ENCODE measurements at places on chromosomes 2 and 18.

- no peak for DNase-seq
These were observed 122.4 kb upstream of the LMAN1 start for GRCh38 chr18:59481436-59481835.

- no peak for DNase-seq
These were observed 101.6 kb upstream of the THOC1 start for GRCh38 chr18:369224-370015.

GRCh38 chr18:74116633-74117554 lies 30.7 kb downstream of the FBXO15 start:
- DNase-seq, result no peak

DNA sequence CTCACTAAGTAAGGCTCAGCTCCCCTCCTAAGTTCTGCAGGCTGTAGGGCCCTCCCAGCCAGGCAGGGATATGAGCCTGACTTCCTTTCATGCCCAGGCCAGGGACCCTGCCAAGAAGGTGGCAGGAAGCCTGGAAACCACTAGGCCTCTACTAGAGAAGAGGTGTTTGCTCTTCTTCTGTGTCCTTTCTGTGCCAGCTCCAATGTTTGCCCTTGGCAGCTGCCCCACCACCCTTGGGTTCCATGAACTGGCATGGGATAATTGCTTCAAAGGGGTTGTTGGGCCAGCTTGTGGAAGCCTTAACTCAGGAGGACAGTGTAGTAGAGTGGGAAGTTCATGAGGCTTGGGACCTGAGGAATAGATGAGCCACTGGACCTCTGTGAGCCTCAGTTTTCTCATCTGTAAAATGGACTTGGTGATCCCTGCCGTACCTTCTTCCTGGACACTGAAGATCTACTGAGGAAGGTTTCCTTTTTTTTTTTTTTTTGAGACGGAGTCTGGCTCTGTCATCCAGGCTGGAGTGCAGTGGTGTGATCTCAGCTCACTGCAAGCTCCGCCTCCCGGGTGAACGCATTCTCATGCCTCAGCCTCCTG lies 3.9 kb downstream of the SLC35F6 start:
- peak; percentile 39 for DNase-seq

GRCh38 chr2:67526283-67526682 lies 129.2 kb downstream of the ETAA1 start:
- no peak for DNase-seq

DNA sequence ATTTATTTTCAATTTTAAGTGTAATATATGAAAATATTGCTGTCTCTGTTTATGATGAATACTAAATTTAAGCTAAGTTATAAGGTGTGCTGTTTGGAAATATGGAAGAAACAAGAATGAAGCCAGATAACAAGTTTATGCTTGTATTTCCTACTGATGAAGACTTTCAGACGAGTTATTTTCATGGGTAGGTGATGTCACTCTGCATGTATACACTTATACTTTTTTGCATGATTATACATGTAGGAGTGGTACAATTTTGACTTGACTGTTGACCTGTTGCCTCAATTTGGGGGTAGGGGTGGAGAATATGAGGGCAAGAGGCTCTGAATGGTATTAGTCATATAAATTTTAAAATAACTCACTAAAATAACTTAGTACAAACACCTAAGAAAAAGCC lies 133.7 kb downstream of the HAUS1 start:
- no peak for DNase-seq

GRCh38 chr18:3153107-3153704 lies 66.6 kb downstream of the MYOM1 start:
- DNase-seq, result no peak

DNA sequence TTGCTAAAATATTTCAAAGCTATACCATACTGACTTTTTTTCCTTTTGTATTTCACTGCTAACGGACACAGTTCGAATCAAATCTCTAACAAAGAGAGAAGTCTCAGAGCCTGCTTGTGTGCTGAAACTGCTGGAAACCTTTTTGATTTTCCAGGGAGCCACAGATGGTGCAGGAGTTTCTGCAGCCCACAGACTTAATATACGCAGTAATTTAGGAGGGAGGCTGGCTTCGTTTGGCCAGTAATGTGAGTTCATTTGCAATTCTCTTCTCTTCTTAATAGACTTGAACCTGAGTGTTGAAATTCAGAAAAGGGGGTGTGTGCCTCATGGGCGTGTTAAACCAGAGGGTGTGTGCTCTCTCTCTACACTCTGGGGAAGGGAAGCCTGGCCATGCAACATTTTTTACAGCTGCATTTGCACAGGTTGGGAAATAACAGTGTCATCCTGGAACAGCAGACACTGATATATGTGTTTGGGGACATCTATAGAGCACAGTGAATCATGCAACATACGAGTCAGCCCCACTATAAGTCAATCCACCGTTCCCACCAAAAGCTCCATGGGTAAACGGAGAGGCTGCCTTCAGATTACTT lies 333.0 kb downstream of the CLIP4 start:
- DNase-seq, result no peak

DNA sequence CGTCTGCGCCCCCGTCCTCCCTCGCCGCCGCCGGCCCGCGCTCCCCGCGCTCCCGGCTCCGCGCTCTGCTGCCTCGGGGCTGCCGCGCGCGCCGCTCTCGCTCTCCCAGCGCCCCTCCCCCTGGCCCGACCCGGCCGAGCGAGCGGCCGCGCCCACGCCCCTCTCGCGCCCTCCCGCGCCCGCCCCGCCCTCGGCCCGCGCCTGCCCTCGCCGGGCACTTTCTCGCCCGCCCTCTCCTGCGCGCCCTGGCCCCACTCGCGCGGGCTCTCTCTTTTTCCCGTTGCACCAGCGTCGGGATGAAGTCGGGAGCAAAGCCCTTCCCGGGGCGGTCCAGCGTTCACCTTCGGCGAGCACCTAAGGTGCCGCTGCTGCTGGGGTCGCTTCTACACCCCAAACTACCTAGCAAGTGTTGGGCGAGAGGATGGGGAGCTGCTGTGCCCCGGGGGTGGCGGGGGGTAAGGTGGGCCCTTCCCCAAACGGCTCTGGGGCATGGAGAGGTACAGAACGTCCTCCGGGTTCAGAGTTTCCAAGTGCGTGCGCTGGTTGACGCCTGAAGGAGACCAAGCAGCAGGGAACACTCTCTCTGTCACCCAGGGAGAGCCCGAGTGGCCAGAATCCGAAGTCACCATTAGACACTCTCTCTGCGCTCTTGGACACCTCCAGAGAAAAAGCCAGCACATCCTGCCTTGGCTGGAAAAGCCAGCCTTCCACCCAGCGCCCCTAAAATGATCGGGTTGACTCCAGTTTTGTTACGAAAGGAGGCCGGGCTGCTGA lies at the start of gene COLEC12:
Gene COLEC12 (minus strand): TSS at position 70 of the 774 bp plus-strand sequence. CDS start 187 bp downstream, outside the sequence.
- DNase-seq, result no peak

GRCh38 chr2:225164401-225165050 lies 122.3 kb upstream of the DOCK10 start:
- DNase-seq, result no peak

GRCh38 chr2:208077276-208077675 lies 47.0 kb downstream of the CRYGD start:
- no peak for DNase-seq

- no peak for DNase-seq
These were observed 137.6 kb downstream of the TNS1 start for GRCh38 chr2:217864963-217865772.

DNA sequence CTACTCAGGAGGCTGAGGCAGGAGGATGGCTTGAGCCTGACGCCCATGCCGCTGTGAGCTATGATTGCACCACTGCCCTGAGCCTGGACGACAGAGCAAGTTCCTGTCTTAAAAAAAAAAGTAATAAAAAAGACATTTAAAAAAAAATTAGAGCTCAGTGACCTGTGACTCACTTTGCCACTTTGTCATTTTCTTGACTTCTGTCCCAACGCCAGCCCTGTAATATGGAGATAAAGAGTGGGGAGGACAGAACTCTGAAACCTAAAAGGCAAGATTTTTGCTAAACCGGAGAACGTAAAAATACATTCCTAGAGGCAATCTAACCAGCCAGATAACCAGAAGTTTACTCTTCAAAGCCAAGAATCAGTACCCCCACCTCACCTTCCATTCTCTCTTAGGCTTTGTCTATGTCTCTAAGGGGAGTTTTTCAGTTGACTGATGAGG lies 49.0 kb downstream of the PRKRA start:
- DNase-seq, result no peak

GRCh38 chr2:42101206-42102023 lies 53.6 kb downstream of the PKDCC start:
- DNase-seq, result peak; percentile 52

DNA sequence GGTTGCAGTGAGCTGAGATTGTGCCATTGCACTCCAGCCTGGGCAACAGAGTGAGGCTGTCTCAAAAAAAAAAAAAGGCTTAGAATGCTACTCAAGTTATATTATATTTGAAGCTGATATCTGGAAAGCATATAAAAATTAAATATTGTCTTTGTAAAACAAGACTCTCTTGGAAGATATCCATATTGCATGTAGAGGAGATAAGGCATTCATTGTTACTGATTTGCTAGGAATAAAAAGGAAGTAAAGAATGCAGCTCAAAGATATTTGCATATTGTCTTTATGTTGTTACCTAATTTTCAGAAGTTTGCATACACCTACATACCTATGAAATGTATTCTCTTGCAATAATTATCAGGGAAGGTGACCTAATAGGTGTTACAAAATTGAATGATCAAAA lies 79.4 kb downstream of the MYOM1 start:
- no peak for DNase-seq

GRCh38 chr2:1979138-1979537 lies 234.8 kb upstream of the PXDN start:
- no peak for DNase-seq

DNA sequence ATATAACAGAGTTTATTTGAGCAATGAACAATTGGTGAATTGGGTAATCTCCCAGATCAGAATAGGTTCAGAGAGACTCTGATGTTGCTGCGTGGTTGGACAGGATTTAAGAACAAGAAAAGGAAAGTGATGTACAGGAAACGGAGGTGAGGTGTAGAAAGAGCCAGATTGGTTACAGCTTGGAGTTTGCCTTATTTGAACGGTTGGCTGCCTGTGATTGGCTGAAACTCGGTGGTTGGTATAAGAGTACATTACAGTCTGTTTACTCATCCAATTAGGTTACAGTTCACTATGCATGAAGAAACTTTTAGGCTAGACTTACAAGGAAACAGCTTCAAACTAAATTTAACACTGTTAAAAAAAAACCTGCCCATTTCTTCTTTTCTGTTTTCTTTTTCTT lies 68.0 kb upstream of the CABLES1 start:
- peak; percentile 75 for DNase-seq

DNA sequence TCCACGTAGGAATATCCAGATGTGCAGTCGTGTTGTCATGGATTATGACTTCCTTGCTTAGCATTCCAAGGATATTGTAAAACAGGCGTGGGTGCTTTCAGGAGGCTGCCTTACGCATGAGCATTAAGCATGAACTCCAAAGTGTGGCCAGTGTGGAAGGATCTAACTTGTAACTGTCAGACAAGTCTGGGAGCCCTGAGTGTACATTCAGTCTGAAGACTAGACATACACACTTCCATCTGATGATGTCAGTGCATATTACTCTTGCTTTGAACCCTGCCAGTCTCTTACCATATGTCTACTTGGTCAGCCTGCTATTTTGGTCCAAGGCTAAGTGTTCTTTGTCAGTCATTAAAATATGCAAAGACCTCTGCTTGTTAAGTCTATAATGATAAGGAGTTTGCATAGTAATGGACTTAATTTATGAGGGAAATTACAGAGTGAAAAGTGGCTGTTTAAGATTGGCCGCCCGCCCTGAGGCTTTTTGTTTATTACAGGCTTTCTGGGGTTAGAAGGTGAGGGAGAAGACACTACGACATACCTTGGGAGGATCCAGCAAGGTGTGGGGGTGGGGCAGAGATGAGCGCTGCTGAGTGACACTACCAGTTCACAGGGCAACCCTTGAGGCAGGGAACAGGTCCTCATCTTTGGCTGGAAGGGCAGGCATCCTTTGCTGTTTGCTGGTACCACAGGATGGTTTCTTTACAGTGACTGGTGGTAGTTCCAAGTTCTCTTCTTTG lies 48.3 kb downstream of the CABLES1 start:
- DNase-seq, result no peak

DNA sequence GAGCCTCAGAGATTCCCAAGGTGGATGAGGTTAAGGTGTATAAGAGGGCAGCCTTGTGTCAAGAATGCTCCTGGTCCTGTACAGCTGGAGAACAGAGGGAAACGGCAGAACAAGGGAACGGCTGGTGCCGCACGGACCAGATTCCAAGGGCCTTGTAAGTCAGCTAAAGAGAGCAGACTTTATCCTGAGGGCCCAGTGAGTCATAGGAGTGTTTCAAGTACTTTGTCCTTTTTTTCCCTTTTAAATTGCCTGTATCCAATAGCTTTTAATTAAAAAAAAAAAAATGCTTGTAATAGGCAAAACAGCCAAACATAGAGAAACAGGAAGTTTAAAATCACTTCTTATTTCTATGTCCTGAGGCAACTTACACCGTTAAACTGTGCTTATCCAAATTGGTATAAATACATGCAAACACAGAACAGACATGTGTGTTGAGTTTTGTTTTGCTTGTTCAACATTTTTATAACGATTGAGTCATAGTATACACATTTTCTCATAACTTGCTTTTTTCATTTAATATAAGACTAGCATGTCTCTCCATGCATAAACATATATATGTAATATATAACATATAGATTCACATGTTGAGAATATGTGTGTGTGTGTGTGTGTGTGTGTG lies 42.1 kb upstream of the EVA1A start:
- DNase-seq, result no peak

DNA sequence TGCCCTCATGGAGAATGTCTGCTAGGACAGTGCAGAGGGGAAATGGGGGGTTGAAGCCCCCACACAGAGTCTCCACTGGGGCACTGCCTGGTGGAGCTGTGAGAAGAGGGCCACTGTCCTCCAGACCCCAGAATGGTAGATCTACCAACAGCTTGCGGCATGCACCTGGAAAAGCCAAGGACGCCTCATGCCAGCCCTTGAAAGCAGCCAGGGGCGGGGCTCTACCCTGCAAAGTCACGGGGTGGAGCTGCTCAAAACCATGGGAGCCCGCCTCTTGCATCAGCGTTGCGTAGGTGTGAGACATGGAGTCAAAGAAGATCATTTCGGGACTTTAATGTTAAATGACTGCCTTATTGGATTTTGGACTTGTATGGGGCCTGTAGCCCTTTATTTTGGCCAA lies 157.6 kb downstream of the DSEL start:
- DNase-seq, result no peak

DNA sequence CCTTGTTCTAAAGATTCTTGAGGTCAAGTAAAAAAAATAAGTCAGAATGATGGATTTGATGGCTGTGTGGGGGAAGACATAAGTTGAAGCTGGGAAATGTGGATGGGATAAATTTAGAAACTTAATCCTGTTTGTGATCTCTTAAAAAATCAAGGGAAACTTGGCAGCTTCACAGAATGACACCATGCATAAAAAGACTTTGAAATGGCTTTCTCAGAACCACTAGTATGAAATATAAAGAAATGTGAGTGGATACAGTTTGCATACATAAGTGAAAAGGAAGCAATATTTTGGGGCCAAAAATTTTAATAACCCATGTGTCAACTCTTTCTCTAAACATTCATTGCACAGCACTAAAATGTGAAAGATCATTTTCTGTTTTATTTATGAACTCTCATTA lies 21.7 kb downstream of the CDH19 start:
- DNase-seq, result no peak

DNA sequence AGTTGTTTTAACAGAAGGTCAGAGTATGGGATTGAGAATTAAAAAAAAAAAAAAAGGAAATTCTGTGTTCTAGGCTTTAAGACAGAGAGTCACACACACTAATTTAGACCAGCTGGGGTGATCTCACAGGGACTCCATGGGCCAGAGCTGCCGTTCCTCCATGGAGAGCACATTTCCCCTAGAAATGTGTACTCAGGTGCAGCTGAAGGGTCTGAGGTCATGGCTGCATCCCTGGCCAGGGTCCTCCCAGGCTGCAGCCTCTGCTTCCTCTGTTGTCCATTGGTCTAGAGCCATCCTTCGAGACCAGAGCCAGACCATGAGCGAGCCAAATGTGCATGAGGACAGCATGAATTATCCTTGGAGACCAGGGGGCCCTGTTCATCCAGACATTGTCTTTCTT lies 190.1 kb upstream of the TNP1 start:
- DNase-seq, result no peak

Data from T47D (cell line).